ENCODE measurements at places on chromosomes 3 and 15. TPM values are rescaled to one million over a fixed set of nuclear protein-coding genes. Genes with fewer than 3 reads are reported as not detected.

Gene NEK10
- 6.0 TPM for total RNA-seq

Gene NOX5
- not detected for total RNA-seq

Gene LRRN1
- 1.8 TPM for total RNA-seq

- peak; percentile 21 for DNase-seq
- H3K4me3 ChIP-seq = no peak overlapping the region
- H3K27ac ChIP-seq = no peak overlapping the region
- H3K36me3 ChIP-seq = peaks cover 66% of the 10 kb centered on the region
- no peaks in the 10 kb centered on the region for H3K4me1 ChIP-seq
Observed at GRCh38 chr3:149009732-149010131, 18.4 kb downstream of the GYG1 start.

DNA sequence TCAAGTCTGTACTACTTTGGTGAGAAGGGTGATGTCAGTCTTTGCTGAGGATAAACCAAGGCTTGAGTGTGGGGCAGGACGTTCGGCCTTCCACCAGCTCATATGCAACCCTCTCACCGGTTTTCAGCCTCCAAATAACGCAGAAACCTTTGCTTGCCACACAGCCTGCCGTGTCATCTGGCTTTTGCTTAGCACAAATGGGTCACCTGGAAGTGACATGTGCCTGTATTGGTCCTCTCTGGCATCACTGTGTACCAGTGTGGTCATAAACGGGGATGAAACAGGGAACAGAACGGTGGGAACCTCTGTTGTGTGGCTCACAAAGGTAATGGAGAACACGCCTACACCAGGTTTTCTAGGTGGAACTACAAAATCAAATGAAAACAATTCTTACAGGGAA, 7.1 kb downstream of the POMGNT2 start:
- no peaks in the 10 kb centered on the region for H3K27me3 ChIP-seq
- no peak for DNase-seq
- no peak overlapping the region for H3K27ac ChIP-seq

GRCh38 chr15:71397377-71397776, 282.1 kb downstream of the THSD4 start:
- no peak for DNase-seq
- H3K4me3 ChIP-seq = no peak overlapping the region
- H3K36me3 ChIP-seq = no peaks in the 10 kb centered on the region
- no peaks in the 10 kb centered on the region for H3K27me3 ChIP-seq

Data from Peyer's patch (tissue), 4 donors.